Posterior vena cava (tissue), 2 donors: ENCODE measurements at places on chromosomes 7 and 10. TPM values are rescaled to one million over a fixed set of nuclear protein-coding genes. Genes with fewer than 3 reads are reported as not detected.

Gene NT5C3A
- total RNA-seq: 20.0 TPM

GRCh38 chr7:27616914-27617548, 45.7 kb downstream of the HIBADH start:
- DNase-seq: no peak

DNA sequence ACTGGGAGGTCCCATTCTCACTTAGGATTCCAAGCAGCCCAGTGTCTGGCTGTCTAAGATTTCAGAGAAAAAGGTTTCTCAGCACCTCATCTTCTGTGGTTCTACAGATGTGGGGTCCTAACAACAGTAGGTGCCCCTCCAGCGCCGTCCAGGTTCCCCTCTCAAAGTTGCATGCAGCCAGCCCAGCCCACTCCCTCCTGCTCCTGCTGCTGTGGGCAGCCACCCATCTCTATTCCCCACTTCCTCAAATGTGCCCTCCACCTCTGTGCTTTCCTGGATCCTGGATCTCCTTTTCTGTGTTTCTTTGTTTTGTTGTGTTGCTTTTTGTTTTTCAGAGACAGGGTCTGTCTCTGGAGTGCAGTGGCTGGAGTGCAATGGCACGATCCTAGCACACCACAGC, 13.3 kb upstream of the SLC18A3 start:
- no peak for DNase-seq

DNA sequence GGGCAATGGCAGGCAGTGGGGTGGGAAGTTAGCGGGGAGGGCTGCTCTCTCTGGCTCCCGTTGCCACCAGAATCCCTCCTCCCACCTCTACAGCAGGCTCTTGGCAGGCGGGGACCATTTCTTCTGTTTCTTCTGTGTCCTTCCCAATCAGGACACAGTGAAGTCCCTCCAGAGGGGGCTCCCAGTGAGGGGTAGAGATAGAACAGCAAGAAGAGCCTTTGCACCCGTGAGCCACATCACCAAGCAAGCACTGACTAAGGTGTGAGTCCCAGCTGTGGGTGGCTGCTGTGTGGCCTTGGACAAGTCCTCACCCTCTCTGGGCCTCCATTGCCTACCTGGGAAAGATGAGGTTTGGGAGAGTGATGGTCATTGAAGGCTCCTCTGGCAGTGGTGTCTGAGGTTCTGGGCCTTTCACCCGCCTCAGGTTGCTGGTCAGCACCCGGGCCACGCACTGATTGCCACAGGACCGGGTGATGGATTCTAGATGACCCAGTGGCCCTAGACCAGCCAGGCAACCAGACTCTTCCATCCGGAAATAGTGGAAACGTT, 26.0 kb upstream of the PCBD1 start:
- DNase-seq: peak; percentile 37

- DNase-seq: no peak
These were observed 13.2 kb downstream of the MRPS33 start for GRCh38 chr7:141001546-141001945.

Gene AQP1
- total RNA-seq: 422 TPM

DNA sequence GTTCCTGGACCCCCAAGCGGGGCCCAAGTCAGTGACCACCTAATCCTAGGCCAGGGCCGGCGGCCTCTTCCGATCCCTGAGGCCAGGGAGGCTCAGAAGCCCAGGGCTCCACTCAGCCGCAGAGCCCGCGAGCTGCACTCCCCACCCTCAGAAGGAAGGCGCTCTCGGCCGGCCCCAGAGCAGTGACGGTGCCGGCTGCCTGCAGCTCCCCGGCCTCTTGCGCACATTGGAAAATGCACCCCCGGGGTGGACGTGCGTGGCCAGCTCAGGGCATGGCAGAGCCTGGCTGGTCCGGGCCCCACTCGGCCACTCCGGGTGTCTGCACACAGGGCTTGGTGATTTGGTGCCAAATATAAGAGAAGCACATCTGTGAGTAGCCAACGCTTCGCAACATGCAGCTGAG, 269.1 kb downstream of the PTPRN2 start:
- DNase-seq: peak; percentile 53

DNA sequence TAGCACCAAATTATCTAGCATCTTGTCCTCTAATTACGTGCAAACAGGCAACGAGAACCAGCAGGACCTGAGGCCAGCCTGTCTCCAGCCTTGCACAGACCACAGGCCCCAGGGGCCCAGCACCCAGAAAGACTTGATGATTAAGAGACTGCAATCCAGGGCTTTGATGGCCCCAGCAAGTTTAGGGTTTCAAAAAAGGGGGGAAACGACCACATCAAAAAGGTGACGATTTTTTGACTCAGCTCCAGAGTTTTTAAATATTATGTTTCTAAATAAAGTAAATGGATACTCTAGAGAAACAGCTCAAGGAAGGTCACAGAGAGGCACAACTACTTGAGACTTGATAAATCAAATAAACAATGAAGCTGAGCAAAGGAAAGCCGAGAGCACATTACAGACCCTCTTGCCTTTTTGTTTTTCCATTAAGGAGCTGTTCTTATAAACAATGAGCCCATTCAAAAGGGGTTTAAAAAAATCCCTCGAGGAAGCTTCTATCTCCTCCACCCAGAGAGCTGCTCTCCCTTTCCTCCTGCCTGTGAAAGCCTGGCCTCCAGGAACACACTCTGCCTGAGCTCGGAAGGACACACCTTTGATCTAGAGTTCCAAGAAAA, 44.1 kb downstream of the GLI3 start:
- DNase-seq: no peak

GRCh38 chr10:17351506-17351905, 102.9 kb downstream of the ST8SIA6 start:
- DNase-seq: no peak

Gene PRKRIP1
- 13.8 TPM for total RNA-seq

Gene PRTFDC1
- total RNA-seq: 14.4 TPM

DNA sequence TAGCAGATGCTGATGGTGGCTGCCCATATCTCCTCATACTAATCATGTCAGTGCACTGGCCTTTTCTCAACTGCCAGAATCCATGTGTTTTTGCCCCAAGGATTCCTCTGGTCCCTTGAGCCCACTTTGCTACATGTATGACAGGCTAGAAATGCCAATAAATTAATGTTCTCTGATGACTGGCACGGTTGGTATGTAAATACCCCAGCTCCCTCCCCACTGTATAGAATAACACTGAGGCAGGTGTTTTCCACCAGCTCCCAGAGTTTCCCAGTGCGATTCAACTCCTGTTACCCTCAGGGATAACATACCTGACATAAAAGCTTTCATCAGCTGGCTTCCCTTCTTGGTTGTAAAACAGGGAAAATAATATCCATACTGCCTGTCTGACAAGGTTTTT, 9.0 kb upstream of the PLEKHS1 start:
- no peak for DNase-seq

Gene CD36
- total RNA-seq: 152 TPM
